ENCODE measurements at places on chromosomes 12 and 14.

DNA sequence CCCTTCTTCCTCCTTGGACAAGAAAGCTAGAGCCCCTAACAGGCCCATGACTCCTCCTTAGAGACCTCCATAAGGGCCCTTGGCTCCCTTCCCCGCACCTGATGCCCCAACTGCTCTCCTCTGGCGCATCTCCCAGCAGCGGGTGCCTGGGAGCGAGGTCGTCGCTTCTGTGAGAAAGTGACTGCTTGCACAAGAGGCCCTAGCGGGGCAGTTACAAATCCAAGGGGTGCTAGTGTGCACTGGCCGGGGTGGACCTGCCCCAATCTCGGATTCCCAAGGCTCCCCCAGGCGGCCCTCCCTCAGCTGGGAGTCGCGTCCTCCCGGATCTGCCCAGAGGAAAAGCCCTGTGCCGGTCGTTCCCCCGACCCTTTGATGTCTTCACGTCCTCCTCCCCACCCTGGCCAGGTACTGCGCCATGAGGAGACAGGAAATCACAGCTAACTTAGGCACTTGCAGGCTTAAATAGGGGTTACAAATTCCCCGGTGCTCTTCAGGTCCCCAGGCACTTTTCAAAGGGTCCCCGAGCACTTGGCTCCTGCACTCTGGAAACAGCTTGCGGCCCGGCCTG lies 2.8 kb downstream of the NKX2-8 start:
- no peak for DNase-seq

- DNase-seq: no peak
Measured at GRCh38 chr14:104858811-104859426, 6.1 kb upstream of the CEP170B start.

DNA sequence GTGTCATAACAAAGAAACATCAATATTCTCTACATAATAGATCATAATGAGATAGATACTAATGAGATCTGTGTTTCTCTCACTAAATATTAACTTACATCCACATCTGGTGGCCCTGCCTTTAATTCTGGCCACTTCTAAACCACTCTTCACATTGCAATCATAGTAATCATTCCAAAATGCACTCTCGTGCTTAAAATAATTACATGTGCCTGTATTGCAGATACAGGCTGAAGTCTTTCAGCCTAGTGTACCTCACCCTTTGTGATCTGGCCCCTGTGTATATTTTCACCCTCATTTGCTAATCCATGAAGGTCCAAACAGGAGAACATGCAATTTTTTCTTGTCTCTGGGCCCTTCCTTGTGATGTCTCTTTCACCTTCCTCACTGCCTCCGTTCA lies 108.0 kb downstream of the LIN7A start:
- no peak for DNase-seq

DNA sequence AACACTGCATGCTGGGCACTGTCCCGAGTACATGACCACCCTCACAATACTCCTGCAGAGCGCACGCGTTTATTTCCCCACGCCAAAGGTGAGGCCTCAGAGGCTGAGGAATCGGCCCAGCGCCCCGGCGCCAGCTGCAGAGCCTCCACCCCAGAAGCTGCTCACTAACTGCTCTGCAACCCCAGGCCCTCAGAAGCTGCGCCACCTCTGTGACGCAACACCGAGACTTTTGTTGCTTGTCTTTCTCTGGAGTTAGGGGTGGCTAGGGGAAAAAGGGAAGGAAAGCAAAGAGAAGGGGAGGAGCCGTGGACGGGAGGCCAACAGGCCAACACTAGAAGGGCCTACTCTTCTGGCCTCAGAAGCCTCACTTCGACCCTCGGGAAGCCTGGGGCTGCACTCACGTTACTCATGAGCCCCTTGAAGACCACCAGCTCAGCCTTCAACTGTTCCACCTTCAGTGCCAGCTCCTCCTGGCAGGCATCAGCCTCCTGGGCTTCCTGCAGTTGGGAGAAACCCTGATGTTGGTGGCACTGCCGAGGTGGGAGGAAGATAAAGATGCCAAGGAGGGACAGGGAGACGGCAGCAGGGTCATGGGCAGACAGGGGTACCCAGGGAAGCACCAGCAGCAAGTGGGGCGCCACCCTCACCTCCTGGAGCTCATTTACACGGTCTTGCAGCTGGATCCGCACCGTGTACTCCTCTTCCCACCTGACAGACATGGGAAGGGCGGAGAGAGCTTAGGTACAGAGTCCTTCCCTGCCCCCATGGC lies 5.4 kb downstream of the IFFO1 start:
- DNase-seq: no peak

- DNase-seq: no peak
Measured at GRCh38 chr14:103697603-103698379, 17.5 kb downstream of the XRCC3 start.

All from DMS153 (cell line).